CD4-positive, alpha-beta T cell (primary cell): ENCODE measurements at places on chromosomes 3 and 15.

DNA sequence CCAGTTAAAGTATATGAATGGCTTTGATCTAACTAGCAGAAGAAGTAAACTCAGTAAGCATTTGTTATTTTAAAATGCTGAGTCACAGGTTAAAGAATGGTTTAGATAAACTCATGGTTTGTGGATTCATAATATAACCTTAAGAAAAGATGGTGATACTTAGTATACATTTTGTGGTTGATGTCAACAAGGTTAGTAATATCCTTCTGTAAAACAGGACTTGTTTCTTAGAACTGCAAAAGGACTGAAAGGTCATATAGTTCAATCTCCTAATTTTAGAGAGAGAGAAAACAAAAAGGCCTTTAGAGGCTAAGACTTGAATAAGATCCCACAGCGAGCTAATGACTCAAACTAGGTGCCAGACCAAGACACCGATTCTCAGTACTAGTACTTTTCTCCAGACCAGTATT is 50.0 kb downstream of the STRIT1 start:
- DNase-seq = no peak

- no peak for DNase-seq
Observed at GRCh38 chr15:94069844-94070243, 161.5 kb upstream of the MCTP2 start.

- no peak for DNase-seq
Observed at GRCh38 chr3:45320986-45321385, 67.4 kb upstream of the LARS2 start.

DNA sequence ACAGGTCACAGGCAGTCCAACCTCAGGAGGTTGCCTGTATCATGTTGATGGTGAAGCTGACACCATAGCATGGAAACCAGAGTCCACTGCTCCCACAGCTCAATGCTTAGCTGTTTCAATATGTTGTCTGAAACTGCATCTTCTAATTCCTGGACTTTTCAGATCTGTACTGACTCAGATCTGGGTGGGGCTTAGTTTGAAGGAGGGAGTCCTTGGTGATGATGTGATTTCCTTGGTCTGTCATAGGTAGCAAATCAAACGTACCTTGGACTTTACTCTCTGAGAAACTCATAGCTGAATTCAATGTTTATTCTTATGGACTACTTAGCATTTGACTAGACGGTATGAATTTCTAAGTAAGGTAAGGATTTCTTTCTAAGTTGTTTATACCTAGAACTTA is at the start of gene HHLA2:
Gene HHLA2, plus strand, starts transcription at position 310 of the 400 bp plus-strand sequence. CDS start 55,266 bp downstream, outside the sequence.
- DNase-seq = no peak

DNA sequence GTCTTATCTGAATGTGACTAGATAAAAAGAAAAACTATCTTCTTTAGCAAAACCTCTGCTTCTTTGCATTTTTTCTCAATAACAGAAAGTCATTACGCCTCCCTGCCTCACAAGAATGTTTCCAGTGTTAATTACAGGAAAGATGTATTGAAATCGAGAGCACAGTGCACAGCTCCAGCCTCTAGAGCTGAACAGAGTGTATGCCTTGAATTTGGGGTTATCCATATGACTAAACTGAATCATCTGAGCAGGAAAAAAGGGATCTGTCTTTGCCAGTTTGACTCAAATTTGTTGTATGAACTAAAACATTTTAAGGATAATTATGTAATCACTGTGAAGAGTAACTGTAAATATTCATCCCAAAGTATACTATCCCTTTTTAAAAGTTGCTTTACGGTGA is 149.1 kb upstream of the CGNL1 start:
- DNase-seq = no peak

- no peak for DNase-seq
Observed at GRCh38 chr3:114502204-114502603, 208.4 kb downstream of the TIGIT start.
